ENCODE measurements at places on chromosomes 1 and 21.
A peak's percentile ranks its signal among the peaks of the same experiment; 100 is the strongest.

GRCh38 chr1:172895761-172896160 is 155.0 kb downstream of the TNFSF18 start:
- DNase-seq = no peak

DNA sequence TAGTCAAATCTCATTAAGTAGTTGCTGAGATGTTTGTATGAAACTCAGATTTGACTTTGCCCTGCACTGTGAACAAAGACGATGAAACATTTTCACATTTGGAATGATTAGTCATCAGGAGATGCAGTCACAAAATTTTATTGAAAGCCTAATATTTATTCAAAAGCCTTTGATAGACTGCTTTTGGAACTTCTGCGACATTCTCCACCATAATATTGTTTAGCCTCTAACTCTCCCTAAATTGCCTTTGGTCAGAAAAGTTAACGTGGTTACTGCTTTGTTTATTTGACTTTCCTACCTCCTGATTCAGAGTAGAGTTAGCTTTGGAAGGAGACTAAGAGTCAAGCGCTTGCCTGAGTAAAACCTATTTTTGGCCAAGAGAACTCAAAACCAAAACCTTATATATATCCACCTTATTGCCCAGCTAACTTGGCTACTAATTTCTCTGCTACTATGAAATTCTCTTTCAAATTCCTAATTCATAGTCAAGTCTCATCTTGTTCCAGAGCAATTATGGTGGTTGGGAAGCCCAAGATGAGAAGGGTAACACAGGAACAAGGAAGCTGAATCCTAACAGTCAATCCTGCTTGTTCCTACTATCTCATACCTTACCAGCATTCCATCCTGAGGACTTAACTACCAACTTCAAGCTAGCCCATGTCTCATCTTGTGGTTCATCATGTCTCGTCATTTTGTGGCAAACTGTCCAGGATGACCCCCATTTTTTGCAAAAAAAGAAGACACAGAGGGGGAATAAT is 429.6 kb downstream of the USP25 start:
- DNase-seq = no peak

GRCh38 chr1:189350983-189351616 is 1126.6 kb downstream of the BRINP3 start:
- no peak for DNase-seq

GRCh38 chr1:27122652-27123051 is 32.3 kb downstream of the SLC9A1 start:
- no peak for DNase-seq

DNA sequence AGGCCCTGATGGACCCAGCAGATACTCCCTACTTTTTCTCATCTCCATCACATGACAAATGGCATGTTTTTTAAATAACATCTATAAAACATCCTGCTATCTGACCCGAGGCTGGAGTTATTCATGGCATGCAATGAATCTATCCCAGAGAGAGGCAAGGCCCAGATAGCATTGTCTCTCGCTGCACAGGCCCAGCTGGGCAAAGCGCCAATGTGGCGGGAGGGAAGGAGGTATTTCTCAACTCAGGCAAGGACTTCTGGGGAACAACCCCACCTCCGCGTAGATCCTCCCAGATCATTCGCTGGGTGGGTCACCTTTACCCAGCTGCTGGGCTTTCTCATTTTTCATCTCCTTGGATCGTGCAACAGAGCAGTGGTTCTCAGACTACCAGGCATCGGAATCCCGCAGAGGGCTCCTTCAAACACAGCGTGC is 59.8 kb downstream of the ERG start:
- DNase-seq = no peak

DNA sequence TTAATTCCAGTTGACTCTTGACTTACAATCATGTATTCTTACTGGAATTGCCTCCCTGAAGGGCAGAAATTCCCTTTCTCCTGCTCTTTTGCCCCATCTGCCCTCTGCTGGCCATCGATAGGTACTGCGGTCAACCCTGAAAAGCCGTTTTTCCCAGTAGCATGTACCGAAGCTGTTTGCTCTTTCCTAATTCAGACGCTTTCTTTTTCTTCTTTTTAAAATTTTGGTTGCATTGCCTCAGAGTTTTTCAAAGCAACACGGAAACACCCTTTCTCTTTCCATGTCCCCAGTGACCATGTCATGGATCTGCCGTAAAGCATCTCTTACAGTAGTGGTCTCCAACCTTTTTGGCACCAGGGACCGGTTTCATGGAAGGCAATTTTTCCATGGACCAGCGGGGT is 164.2 kb upstream of the C1orf21 start:
- peak; percentile 43 for DNase-seq

GRCh38 chr1:246724731-246725095 is 504 bp downstream of the SCCPDH start:
- DNase-seq = no peak

GRCh38 chr21:45149021-45149420 is 74.6 kb downstream of the ADARB1 start:
- no peak for DNase-seq

All from neural crest cell (in vitro differentiated cells).